ENCODE measurements at places on chromosomes 16 and 17.

GRCh38 chr17:5413682-5414081, 5.8 kb downstream of the NUP88 start:
- DNase-seq, result no peak

DNA sequence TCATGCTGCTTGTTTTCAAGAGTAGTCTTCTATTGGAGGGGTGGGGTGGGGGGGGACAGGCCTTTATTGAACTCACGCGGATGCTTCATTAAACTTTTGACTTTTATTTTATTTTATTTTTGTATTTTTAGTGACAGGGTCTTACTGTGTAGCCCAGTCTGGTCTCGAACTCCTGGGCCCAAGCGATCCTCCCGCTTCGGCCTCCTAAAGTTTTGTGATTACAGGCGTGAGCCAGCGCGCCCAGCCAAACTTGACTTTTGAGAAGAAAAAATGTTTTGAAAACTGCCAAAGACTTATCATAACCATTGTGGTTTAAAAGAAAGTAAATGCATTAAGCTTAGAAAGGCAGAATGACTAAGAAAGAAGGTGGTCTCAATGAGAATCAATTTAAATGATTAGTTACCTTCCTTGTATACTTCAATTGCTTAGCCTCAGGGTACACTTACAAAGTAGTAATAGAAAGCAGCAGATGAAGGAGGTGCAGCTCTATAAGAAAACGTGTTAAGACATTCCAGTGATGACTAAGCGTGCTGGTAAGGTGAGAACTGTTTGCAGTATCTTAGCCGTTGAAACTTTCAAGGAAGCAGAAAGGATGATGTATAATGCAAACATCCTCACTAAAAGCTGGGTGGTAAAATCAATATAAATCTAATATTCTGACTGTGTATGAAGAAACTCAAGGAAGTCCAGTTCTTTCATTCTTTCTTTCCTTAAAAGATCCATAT, 1.2 kb downstream of the AP2B1 start:
- no peak for DNase-seq

DNA sequence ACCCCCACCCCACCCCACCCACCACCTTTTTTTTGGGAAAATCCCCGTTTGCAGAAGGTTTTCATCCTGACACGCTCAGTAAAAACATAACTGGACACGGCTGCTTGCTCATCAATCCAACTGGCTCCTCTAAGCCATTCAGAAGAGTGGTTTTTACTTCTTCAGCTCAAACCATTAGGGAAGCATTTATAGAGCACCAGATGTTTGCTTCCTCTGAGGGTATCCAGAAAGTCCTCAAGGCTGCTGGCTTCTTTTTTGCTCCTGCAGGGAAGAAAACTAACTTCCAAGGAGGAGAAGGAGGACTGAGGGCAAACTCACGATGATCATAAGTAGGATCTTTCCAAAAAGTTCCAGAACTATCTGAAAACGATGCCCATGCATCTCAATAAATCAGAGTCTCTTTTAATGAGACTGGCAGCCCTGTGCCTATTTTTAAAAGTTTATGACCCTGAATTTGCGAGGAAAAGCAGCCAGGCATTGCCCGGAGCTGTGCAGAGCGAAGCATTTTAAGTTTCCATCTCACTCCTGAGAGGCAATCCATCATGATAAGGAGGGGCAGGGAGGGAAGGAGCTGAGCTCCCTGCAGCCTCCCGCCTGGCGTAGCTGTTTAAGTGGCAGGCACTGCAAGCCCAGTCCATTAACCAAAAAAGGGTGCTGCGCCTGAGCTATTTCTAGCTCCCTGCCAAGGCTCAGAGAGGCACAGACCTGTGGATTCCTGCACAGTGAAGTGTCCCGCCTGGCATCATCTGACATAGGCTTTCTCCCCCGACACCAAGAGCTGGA, 146.3 kb upstream of the FOXF1 start:
- no peak for DNase-seq

GRCh38 chr17:5694551-5694950, 110.2 kb upstream of the NLRP1 start:
- DNase-seq, result no peak

DNA sequence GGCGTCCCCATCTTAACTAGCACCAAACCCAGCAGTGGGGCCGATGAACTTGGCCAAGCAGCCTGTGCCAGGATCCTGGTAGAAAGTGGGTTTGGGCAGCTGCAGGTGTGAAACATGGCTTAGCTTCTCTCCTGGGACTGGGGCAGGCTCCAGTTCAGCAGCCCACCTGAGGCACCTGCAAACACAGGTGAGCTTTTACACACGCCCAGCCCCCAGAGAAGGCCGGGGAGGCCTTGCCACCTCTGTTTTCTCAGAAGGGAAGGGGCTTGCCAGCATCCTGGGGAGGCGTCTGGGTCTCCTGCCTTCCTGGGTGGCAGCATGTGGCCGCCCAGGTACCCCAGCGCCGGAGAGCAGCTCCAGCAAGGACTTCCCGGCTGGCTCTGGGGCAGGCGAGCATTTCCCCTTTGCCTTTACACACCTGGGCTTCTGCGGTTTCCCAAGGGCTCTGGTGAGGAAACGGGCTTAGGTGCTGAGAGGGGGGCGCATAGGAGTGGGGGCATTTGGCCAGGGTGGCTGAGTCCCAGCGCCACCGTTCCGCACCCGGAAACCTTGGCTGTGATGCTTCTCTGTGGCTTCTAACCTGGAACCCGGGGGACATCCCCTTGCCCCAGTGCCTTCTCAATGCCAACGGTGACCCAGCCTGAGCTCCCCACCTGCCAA, 81.6 kb upstream of the CBX4 start:
- DNase-seq, result no peak

DNA sequence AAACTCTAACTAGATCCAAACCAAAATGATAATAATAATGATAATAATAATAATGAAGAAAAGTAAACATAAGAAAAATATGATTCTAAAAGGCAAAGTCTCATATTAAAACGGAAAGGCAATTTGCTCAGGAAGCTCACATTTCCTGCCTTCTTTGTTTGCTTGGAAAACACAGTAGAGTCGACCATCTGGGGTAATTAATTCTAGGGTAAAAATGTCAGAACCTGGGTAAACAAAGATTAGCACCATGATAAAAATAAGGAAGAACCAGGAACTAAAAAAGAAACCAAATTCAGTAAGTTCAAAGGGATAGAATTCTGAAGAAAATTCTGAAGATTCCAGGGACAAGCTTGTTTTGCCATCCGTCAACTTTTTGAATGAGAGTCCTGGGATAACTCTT, 16.2 kb downstream of the KRABD2 start:
- no peak for DNase-seq

GRCh38 chr16:27460663-27461482, 58.9 kb downstream of the IL21R start:
- DNase-seq, result no peak

All from activated gamma-delta T cell treated with Interleukin-2 at 50 U/mL for 16 hours (primary cell).